HFFc6 (cell line): ENCODE measurements at places on chromosomes 7 and 10. TPM values are rescaled to one million over a fixed set of nuclear protein-coding genes. Genes with fewer than 3 reads are reported as not detected.
A peak's percentile ranks its signal among the peaks of the same experiment; 100 is the strongest.

The PTPRZ1 gene
- not detected in 3 replicates for total RNA-seq

The NEUROD6 gene
- total RNA-seq: not detected in 2 replicates

The NPY4R gene
- total RNA-seq: 0.12 to 0.14 TPM in 2 of 3 replicates, not detected in the other

The LDB3 gene
- total RNA-seq: 0.51 to 1.3 TPM (median 0.55 TPM) in 3 replicates

The EBLN1 gene
- total RNA-seq: not detected in 3 replicates

DNA sequence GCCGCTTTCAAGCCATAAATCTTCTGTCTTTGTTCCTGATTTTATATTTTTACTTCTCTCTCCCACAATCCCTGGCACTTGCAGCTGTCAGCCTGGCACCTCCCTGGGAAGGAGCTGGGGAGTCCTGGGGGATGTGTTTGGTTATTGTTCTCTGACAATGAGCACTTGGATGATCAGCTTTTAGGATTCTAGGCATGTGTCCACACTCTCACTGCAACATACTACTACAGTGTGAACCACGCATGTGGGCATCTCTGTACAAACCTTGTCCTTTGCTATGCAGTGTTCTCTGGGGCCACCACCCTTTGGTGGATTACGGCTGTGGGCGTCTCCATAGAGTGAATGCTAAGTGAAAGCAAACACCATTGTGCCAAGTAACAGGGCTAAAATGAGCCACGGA, 168.4 kb upstream of the KMT2E start:
- no peak for DNase-seq
- H3K27ac ChIP-seq: no peak overlapping the region
- no peaks in the 10 kb centered on the region for H3K36me3 ChIP-seq
- H3K4me3 ChIP-seq: no peak overlapping the region
- H3K4me1 ChIP-seq: no peaks in the 10 kb centered on the region
- H3K27me3 ChIP-seq: peaks cover 17% of the 10 kb centered on the region

- H3K4me1 ChIP-seq: peaks cover 6% of the 10 kb centered on the region; the same call in 1 of the 2 replicates
- no peak for DNase-seq
- H3K27me3 ChIP-seq: peaks cover 4% of the 10 kb centered on the region; the same call in 1 of the 2 replicates
- H3K36me3 ChIP-seq: no peaks in the 10 kb centered on the region
- H3K4me3 ChIP-seq: no peak overlapping the region
Measured at GRCh38 chr10:112246-112645, 23.0 kb upstream of the ZMYND11 start.

DNA sequence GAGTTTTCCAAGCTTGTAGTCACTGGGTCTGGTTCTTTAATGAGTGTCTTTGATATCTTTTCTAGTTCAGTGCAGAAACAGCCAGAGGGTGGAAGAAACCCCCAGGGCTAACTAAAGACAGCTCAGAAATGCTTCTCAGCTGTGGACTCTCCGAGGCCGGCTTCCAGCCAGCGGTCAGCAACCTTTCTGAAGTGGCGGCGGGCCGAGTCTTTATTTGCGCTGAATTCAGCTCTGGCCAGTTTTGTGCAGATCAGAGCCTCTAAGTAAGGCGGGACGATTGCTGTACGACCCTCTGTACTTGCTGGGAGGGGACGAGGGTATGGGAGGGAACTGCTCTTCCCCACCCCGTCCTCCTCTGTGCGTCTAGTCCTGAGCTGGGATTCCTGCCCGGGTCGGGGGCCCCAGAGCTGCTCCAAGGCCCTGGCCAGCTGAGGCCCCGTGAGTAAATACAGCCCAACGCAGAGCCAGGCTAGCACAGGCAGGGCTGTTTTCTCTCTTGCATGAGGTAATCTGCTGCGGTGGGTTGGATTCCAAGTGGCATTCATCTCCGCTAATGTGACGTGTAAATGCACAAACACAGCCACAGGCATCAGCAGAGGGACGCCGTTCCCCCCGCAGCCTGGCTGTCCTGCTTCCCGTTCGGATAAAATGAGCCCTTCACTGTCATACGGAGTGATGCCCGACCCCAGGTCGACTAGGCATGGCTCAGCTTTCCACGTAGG, 159.8 kb downstream of the PIP4K2A start:
- no peak overlapping the region for H3K4me3 ChIP-seq
- peaks cover 10% of the 10 kb centered on the region; the same call in 1 of the 2 replicates for H3K36me3 ChIP-seq
- no peak for DNase-seq
- peaks cover 12% of the 10 kb centered on the region for H3K4me1 ChIP-seq

- H3K4me3 ChIP-seq: no peak overlapping the region
- H3K27ac ChIP-seq: no peak overlapping the region
- H3K36me3 ChIP-seq: 0 out of 2 replicates have a peak, but pooled peaks cover 5% of the 10 kb centered on the region
- H3K27me3 ChIP-seq: peaks cover 2% of the 10 kb centered on the region; the same call in 1 of the 2 replicates
Measured at GRCh38 chr10:36185097-36185496, 543.0 kb upstream of the FZD8 start.

DNA sequence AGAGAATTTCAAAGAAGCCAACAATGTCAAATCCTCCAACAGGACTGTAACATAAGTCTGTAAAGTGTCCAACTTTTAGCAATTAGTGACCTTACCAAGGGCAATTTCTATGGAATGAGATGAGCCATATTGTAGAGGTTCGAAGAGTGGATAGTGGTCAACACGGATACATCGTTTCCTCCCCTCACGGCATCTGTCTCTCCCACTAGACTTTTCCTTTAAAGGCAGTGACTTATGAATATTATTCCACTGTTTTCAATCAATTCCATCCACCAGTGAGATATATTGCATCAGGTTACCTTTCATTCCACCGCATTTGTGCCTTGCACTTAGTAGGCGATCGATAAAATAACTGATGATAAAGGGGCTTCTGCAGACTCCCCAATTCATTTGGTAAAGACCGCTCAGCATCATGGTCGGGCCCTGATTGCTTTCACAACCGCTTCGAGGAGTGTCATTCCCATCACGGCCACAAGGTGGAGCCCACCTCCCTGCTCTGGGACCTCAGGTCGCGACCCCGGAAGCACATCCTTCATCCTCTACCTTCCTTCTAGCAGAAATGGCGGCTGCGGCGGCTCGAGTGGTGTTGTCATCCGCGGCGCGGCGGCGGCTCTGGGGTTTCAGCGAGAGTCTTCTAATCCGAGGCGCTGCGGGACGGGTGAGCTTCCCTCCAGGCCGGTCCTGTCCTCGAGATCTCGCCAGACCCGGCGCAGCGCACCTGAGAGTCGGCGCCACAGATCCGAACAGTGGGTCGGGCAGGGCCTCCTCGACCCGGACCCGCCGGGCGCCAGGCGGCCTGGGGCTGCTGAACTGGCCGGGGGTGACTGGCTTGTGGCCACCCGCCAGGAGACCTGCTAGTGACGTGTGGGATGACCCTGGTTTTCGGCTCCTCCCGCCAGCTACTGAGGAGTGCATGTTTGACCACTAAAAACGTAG, at the start of gene PMPCB:
TSS of gene PMPCB (plus strand) at position 535 of the 936 bp plus-strand sequence. CDS start at position 560, 25 bp downstream.
- no peaks in the 10 kb centered on the region for H3K27me3 ChIP-seq
- peaks cover 15% of the 10 kb centered on the region for H3K36me3 ChIP-seq
- DNase-seq: peak; percentile 87
- H3K27ac ChIP-seq: peak within 1 kb of the TSS; percentile 79
- peaks cover 33% of the 10 kb centered on the region for H3K4me1 ChIP-seq
- H3K4me3 ChIP-seq: peak within 1 kb of the TSS; percentile 92

DNA sequence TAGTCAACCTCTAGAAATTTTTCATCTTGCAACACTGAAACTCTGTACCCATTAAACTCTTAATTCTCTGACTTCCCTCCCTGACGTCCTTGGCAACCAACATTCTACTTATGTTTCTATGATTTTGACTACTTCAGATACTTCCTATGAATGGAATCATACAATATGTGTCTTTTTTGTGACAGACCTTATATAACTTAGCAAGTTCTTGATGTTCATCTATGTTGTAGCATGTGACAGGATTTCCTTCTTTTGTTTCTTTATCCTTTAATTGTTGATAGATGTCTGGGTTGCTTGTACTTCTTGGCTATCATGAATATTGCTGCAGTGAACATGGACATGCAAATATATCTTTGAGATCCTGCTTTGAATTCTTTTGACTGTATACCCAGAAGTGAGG, 240.8 kb downstream of the ADK start:
- no peak for DNase-seq
- peaks cover 17% of the 10 kb centered on the region for H3K4me1 ChIP-seq
- H3K27ac ChIP-seq: no peak overlapping the region
- H3K4me3 ChIP-seq: no peak overlapping the region

DNA sequence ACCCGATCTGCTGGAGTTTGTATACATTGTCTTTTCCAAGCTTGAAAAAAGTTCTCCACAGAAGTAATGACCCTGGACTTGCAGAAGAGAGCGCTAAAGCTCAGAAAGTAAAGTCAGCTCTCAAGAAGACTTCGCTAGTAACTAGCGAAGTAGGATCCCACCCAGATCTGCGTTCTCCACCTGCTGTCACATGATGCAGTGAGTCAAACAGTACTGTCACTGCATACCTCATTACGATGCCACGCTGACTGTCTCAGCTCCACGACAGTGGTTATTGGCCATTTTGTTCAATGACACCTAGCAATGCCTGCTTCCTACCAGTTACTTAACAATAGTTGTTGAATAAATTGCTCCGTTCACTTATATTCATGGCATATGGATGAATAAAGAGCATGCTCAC, 29.7 kb upstream of the SEC61G start:
- no peaks in the 10 kb centered on the region for H3K36me3 ChIP-seq
- peak overlapping the region; percentile 60 for H3K4me3 ChIP-seq
- peak; percentile 90 for DNase-seq
- H3K27ac ChIP-seq: no peak overlapping the region

- H3K36me3 ChIP-seq: no peaks in the 10 kb centered on the region
- no peak overlapping the region for H3K27ac ChIP-seq
- H3K4me3 ChIP-seq: no peak overlapping the region
- H3K4me1 ChIP-seq: peaks cover 15% of the 10 kb centered on the region
- DNase-seq: no peak
Measured at GRCh38 chr10:100650693-100651092, 94.7 kb upstream of the PAX2 start.

- H3K27ac ChIP-seq: no peak overlapping the region
- H3K4me1 ChIP-seq: peaks cover 53% of the 10 kb centered on the region
- no peak overlapping the region for H3K4me3 ChIP-seq
- H3K36me3 ChIP-seq: peaks cover 13% of the 10 kb centered on the region
- DNase-seq: peak; percentile 12
Measured at GRCh38 chr10:97025613-97026242, 160.0 kb downstream of the SLIT1 start.

DNA sequence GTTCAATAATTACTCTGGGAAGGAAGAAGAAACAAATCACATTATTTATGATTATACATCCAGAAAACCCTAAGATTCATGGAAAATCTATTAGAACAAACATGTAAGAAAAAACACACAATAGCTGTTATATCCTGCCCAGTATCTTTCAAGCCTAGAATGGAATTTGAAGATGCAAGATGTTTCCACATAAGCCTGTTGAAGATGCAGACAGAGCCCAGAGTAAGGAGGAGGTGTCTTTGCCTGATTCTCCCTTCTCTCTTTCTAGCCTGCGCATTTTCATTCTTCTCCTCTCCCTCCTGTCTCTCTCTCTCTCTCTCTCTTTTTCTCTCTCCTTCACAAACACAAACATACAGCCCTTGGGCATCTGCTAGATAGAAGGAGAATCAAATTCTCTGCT, 170.1 kb upstream of the INHBA start:
- no peak overlapping the region for H3K27ac ChIP-seq
- DNase-seq: no peak
- H3K27me3 ChIP-seq: peaks cover 3% of the 10 kb centered on the region; the same call in 1 of the 2 replicates

DNA sequence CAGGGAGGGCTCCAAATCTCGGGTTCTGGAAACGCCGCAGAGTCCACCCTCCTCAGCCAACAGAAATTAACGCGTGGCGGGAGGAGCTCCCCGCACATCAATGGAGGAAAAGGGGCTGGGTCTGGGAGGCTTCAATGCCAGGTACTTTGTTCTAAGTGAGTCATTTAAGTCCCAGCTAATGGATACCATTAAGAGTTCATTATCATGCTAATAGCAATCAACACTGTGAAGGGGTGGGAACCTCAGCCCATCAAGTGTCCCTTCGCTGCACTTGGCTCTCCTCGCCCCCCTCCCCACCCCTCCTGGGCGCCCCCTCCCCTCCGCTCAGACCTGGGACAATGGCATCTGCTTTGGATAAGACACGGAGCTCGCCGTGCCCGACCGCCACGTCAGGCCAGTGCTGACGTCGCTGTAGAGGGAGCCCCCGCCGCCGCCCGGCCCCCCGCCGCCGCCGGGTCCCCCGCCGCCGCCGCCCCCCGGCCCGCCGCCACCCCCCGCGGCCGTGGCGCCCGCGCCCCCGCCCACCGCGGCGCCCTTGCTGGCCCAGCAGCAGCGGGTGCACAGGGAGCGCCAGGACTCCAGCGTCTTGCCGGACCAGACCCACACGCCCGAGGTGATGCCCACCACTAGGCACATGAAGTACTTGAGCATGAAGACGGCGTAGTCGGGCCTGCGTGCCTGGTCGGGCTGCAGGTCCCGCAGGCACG, 2.9 kb downstream of the FZD8 start:
- no peak overlapping the region; the same call in 1 of the 2 replicates for H3K4me3 ChIP-seq
- H3K4me1 ChIP-seq: peaks cover 24% of the 10 kb centered on the region
- no peak overlapping the region for H3K27ac ChIP-seq
- peaks cover 21% of the 10 kb centered on the region for H3K27me3 ChIP-seq
- no peaks in the 10 kb centered on the region for H3K36me3 ChIP-seq

DNA sequence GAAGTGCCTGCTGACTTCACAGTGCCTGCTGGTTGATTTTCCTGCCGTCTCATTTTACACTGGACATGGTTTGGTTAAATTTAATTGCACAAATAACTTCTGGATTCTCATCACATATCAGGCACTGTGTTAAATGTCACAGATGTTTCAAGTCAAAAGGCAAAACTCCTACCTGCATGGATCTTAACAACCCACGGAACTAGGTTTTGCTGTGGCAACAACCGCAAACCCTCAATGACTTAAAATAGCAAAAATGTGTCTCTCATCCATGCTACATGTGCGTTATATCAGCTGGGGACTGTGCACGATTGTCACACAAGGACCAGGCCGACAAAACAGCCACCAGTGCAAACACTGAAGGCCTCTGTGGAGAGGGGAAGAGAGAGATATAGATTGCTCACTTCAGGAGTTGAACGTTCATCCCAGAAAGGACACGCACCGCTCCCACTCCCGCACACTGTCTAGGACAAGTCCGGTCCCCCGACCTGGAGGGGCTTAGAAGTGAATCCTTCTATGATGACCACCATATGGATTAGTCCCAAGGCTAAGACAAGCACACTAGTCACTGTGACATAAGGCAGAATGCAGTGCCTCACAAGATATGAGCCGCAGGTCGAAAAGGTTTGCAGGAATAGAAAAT, 233.3 kb downstream of the SKAP2 start:
- no peak for DNase-seq
- peaks cover 4% of the 10 kb centered on the region for H3K27me3 ChIP-seq
- no peak overlapping the region for H3K4me3 ChIP-seq

DNA sequence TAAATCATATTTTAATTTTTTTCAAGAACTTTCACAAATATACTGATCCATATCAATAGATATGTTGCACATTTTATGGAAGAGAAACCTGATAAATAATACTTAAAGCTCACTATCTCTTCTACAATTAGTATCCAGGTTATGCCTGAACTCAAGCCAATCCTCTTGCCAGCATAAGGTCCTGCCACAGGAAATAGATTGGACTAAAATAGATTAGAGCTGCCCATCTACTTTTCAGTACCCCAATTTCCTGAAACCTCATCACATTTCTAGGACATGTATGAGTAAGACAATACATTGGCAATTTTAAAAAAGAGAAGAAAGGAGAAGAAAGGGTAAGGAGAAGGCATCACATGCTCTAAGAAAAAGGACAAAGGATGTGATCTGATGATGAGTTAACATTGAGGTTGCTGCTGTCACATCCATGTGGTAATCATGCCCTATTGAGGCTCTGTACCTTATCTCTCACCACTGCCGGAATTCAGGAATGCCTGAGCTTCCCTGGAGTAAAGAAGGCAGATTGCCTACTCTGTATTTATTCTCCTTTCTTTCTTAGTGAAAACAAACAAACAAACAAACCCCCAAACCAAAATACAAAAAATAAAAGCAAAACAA, 199.7 kb downstream of the ANK3 start:
- H3K4me1 ChIP-seq: no peaks in the 10 kb centered on the region
- no peak overlapping the region for H3K4me3 ChIP-seq
- no peaks in the 10 kb centered on the region for H3K36me3 ChIP-seq
